ENCODE measurements at places on chromosomes 5 and 9.

DNA sequence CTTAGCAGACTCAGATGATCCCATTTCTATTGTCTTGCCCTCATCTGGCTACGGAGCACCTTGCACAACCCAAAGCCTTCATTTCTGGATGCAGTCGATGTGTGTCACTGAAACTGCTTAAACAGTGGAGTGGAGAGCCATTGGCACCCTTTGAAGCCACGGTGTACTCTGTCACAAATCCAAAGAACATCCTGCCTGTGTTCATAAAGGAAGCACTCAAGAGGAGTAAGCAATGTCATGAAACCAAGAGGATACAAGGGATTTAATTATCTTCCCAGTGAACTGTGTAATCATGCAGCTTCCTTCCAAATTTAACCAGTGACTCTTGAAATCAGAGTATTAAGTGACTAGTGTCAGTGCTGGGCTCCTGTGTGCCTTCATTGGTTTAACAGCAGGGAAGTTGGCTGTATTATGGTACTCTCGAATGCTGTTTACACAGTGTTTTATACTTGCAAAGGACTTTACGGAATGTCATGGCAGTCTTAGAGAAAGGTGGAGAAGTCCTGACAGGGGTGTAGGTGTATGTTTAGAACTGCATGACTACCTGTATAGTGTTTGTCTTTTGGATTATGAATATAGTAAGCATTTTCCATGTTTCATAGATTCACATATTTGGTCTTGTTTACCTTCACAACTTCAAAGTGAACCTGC is 41.9 kb downstream of the CD180 start:
- no peak for DNase-seq

GRCh38 chr9:86909388-86909787 is 37.9 kb downstream of the GAS1 start:
- DNase-seq: no peak

DNA sequence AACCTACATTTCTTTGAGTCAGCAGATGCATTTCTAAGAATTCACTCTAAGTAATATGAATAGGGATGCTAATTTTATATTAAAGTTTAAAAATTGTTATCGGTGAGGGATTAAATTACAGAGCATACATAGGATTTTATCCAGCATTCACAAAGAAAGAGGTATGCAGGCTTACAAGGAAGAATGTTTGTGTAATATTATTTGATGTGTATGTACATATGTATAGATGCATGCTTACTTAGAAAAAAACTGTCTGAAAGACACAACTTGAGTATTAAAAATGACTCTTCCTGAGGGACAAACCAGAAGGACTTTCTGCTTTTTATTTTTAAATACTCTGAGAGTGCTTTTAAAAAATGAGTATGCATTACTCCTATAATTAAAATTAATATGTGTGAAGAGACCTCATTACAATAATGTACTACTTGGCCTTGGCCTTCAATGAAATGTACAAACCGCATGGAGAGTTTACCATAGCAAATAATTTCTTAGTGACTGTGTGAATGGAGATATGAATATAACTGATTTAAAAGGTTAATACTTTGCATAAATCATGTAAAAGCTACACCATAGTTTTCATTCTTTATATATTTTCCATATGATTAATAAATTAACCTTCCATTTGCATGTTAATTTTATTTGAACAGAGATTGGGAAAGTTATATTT is 77.0 kb downstream of the GDA start:
- no peak for DNase-seq

- no peak for DNase-seq
Observed at GRCh38 chr5:55847837-55848236, 3.3 kb upstream of the IL31RA start.

GRCh38 chr5:160462167-160462566 is 40.5 kb downstream of the PTTG1 start:
- DNase-seq: no peak

GRCh38 chr5:177132136-177133095 is 1.2 kb upstream of the NSD1 start:
- peak; percentile 60 for DNase-seq

- no peak for DNase-seq
Observed at GRCh38 chr9:16487915-16488314, 382.6 kb downstream of the BNC2 start.

DNA sequence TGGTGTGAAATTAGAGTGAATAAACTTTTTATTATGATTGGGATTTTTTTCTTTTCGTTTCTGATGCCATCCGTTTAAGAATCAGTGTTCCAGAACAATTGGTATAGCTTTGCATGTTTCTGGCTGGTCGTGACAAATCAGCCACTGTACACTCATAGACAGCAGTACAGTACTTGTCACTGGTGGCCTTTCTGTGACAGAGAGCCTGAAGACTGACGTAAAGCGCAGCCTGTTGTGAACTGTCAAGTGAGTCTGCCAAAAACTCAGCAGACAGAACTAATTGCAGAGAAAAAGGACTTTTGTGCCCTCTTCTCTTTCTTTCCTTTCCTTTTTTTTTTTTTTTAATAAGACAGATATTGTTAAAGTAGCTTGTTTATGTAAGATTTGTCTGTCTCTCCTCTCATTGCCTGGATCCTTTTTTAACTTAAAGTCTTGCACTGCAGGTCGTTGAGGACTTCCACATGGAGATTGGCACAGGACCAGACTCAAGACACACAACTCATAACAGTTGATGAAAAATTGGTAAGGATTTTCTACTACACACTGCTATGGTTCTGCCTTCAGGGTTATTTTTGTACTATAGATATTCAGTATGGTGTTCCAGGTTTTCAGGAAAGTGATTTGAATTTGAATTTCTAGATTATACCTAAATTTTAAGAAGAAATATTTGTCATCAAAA is 42.7 kb downstream of the NDUFS4 start:
- no peak for DNase-seq

DNA sequence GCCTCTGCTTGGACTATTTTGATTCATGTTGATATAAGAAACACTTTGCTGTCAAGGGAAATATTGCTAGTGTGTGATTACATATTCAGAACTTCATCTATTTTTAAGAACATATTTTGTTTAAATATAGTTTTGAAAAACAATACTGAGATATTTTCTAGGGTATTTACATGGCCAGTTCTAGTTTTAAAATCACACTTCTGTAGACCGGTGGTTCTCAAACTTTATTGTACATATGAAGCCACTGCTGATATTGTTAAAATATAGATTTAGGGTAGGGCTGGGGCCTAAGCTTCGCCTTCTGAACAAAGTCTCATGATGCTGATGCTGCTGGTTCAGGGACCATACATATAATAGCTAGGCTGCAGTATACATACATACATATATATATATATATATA is 1000.0 kb downstream of the PTPRD start:
- DNase-seq: no peak

DNA sequence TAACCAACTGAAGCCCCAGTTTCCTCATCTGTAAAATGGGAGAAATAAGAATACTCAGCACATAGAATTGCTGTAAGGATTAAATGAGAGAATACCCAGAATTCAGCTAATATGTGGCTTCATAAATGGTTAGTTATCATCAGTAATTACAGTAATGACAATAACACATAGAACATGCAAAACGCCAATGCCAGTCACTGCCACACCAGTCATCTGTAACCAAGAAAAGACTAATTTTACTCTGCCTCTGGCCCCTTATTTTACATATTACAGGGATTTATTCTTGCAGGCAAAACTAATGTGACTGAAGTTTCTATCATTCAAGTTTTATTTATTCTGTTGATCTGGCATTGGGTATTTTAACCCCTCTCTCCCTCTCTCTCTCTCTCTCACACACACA is 46.5 kb downstream of the EBF1 start:
- DNase-seq: no peak

GRCh38 chr9:113949571-113950078 is 73.5 kb downstream of the ZNF618 start:
- no peak for DNase-seq

DNA sequence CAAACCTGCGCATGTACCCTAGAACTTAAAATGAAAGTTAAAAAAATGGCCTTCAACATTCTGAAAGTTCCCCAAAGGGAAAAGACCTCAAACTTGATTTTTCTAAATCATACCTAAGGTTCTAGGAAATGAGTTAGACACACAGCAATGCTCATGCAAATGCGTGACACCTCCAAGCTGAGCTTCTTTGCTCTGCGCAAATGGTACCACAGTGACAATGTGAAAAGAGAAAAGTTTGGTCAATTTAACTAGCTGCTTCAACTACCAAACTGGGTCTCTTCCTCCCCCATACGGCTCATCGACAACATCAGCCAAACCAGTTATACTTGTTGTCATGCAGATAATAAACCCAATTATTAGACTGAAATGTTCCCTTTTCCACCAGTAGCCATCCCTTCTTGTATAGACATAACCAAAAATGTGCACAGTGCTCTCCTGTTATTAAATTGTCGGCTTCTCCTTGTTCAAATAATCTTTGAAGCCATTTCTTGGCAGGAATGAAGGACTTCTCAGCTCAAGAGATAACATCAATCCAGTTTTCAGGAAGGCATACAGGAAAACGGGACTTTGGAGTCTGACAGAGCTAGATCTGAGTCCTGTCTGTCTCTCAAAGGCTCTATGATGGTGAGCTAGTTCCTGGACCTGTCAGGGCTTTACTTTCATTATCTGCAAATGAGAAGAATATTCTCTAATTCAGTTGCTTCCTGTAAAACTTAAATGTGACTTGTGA is 185.6 kb upstream of the NR3C1 start:
- DNase-seq: no peak

GRCh38 chr5:175822225-175822624 is 49.2 kb upstream of the CPLX2 start:
- DNase-seq: no peak

- DNase-seq: no peak
Observed at GRCh38 chr5:61304590-61305381, 27.3 kb upstream of the ZSWIM6 start.

GRCh38 chr9:94945197-94946144 is 219.0 kb downstream of the AOPEP start:
- DNase-seq: peak; percentile 85
